Activated CD4-positive, alpha-beta T cell treated with anti-CD3 and anti-CD28 coated beads, Interleukin-2, amount 50 U/mL, for 4 hours (primary cell): ENCODE measurements at places on chromosomes 4 and X.

DNA sequence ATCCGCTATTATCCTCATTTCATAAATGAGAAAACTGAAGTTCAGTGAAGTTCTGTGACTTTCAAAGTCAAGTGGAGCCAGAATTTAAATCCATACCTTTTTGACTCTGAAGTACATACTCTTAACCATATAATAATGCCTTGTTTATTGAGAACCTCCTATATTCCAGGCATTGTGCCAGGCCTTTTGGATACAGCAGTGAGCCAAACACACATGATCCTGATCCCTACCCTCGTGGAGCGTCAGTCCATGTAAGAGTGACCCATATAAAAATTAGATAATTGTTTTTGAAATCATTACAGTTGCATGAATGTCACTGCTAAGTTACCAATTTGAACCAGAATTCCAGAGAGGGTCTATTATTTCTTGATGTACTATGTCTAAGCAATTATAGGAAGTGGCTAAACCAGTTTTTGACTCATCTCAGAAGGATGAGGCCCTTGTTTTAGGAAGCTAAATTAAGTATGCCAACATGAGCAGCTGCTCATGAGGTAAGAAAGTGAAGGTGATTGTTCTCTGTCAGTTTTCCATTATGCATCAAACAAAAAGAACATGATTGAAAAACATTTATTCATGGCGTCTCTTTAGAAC lies 289.5 kb downstream of the GLUD2 start:
- DNase-seq = no peak

- DNase-seq = peak; percentile 51
Measured at GRCh38 chr4:145936142-145936996, 2.3 kb downstream of the ZNF827 start.

DNA sequence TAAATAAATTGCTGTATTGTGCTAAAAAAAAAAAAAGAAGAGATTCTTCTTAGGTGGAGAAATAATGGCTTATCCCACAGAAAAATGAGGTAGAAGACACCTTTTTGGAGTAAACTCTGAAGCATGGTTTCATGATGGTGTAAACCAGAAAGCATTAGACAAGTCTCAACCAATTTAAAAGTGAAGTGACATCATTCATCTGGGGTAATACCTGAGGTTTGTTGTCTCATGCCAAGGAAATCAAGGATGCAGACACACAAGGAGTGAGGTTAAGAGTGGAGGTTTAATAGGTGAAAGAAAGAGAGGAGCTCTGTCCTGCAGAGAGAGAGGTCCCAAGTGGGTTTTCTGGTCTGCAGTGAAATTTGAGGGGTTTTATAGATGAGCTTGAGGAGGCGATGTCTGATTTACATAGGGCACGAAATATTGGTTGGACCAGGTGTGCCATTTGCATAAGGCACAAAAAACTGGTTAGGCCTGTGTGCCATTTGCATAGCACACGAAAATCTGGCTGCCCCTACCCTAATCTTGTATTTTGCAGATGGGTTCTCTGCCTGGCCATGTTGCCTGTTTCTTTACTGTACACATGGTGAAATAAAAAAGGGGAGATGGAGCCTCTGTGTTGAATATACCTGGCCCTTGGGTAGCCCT lies 25.0 kb upstream of the CWH43 start:
- DNase-seq = no peak

- DNase-seq = no peak
Measured at GRCh38 chr4:89871211-89871610, 23.4 kb upstream of the MMRN1 start.

DNA sequence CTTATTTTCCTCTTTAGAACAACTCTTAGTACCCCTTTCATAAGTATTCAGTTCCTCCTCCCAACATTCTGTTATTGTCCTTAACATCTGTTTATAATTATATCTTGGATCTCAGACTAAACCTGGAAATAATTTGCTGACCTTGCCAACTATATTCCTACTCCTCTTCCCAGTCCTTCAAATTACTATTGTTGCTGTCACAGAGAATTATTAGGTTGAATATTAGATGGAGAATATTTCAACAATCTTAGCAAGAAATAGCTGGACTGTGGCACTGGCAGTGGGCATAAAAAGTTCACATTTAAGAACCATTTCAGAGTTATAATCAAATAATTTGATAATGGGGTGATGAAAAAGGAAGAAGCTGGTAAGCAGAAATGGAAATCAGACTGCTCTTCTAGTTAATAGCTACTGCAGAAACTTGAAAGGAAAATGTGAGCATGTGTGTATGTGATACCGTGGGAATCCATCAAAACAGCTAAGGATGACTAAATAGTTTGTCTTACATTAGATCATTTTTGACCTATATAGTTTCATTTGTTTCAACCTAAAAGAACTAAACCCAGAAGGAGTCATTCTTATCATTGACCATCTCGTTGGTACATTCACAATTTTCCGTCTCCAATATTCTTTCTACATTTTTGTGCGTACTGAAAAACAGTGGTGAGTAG lies 43.3 kb upstream of the PRDM8 start:
- DNase-seq = no peak

- DNase-seq = no peak
Measured at GRCh38 chr4:169383724-169384123, 113.0 kb upstream of the SH3RF1 start.

GRCh38 chr4:150451883-150452282 lies 130.1 kb upstream of the MAB21L2 start:
- DNase-seq = no peak

- no peak for DNase-seq
Measured at GRCh38 chr4:112766422-112766821, 129.5 kb downstream of the LARP7 start.

- no peak for DNase-seq
Measured at GRCh38 chrX:134886002-134886596, 104.7 kb upstream of the SMIM10 start.

DNA sequence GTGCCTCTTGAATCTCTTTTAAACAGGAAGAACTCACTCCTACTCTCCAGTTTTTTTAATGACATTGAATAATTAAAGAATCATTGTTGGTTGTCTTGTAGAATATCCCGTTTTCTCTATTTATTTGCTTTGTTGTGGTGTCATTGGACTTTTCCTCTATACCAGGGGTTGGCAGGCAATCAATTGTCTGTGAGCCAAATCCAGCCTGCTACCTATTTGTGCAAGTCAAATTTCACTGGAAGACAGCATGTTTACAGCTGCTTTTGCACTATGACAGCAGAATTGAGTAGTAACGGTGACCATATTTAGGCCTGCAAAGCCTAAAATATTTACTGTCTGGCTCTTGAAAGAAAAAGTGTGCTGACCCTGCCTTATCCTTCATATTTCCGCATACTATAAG lies 34.8 kb downstream of the POLA1 start:
- no peak for DNase-seq

GRCh38 chr4:91025241-91026148 lies 898.3 kb downstream of the CCSER1 start:
- DNase-seq = no peak

DNA sequence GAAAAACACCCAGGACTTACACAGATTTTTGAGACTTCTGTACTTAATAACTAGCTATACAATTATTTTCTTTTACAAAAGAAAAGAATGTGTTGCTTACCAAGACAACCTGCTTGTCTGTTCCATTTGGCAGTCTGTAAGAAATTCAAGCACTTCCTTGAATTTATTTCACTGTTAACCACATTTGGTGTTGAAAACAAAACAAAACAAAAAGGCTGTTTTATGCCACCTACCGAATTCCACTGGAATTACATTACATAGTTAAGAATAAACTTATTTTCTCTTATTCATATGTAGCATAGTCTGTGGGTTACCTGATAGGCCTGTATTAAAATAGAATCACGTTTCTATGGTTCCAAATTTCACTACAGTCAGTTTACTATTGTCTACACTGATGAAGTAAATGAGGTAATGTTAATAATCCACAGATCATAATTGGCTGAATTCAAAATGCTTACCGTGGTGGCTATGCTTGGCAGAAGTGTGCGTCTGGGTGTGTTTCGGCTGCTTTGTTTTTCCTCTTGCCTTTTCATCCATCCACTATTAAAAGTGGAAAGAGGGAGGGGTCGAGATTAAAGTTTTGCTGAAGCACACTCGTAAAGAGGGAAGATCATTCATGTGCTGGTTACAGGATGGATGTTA lies at the start of gene TLR1:
TSS of gene TLR1 (minus strand) at position 138 of the 642 bp plus-strand sequence. CDS start 5,960 bp downstream, outside the sequence.
- DNase-seq = no peak

GRCh38 chr4:69156913-69157312 lies 57.6 kb downstream of the UGT2B11 start:
- no peak for DNase-seq

GRCh38 chr4:11470438-11471045 lies 41.8 kb upstream of the HS3ST1 start:
- DNase-seq = peak; percentile 8
